ENCODE measurements at places on chromosomes 4 and X. TPM values are rescaled to one million over a fixed set of nuclear protein-coding genes. Genes with fewer than 3 reads are reported as not detected.

GRCh38 chrX:121389976-121390714 lies 342.7 kb downstream of the GLUD2 start:
- no peak for DNase-seq

Gene MBNL3
- total RNA-seq = 3.3 TPM

Gene UGDH
- total RNA-seq = 51.2 TPM

Gene NPFFR2
- total RNA-seq = not detected

GRCh38 chrX:139201924-139202323 lies 328.6 kb upstream of the F9 start:
- no peak for DNase-seq

Gene CYBB
- 25.0 TPM for total RNA-seq

Gene ARSJ
- 7.2 TPM for total RNA-seq

Gene PNMA3
- total RNA-seq = 0.36 TPM

Gene DDIT4L
- 2.5 TPM for total RNA-seq

DNA sequence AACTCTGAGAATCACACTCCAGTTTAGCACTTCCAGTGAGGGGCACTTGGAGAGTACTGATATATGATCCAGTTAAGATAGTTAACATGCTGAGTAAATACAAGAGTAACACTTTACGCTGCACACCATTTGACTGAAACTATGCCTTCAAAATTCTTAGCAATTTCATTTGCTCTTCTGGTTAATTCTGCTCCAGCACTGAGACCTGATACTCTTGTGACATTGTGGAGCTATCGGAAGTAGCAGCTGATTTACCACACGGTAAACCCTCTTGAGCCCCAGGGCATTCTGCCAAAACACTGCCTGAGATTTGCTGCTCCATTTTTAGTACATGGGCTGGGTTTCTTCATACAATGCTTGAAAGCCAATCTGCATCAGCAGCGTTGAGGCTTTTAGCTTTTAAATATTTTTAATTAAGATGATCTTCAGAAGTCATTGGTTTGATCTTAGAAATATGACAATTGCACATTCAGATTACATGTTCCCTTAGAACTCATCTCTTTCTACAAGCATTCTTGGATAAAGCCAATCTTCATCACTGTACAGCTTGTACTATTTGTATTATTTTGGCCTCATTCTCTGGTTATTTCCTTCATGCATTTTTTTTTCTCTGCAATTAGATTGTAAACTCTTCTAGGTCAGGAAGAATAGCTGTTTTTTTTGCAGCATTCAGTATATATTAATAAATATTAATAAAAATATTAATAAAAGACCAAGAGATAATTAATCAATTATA lies 67.8 kb upstream of the ETNPPL start:
- DNase-seq = no peak

Gene ATP2B3
- 0.36 TPM for total RNA-seq
